ENCODE measurements at places on chromosomes 1 and 21. TPM values are rescaled to one million over a fixed set of nuclear protein-coding genes. Genes with fewer than 3 reads are reported as not detected.

GATAD2B gene
- 71.1 TPM for total RNA-seq

DNA sequence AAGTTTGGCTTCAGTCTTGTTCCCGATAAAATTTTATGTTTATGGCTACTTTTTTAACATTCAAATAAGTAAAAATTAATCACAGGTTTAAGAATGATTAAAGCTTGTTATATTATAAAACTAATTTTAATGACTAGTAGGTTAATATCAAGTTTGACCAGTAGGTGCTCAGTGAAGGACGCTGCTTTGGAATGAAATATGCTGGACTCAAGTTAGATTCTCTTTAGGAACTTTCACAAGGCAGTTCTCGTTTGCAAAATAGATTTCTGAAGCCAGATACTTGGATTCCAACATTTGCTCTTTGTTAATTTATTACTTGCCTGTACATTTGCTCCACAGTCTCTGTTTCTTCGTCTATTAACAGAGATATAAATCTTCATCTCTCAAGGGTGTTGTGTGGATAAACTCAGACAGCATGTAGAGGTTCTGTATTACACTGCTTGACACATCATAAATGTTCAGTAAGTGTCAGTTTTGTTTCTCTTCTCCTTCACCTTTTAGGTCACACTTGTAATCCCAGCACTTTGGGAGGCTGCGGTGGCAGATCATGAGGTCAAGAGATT is 432.8 kb upstream of the CHRM3 start:
- no peak for DNase-seq
- H3K4me1 ChIP-seq, result no peaks in the 10 kb centered on the region
- no peaks in the 10 kb centered on the region for H3K27me3 ChIP-seq
- no peak overlapping the region for H3K27ac ChIP-seq

DNA sequence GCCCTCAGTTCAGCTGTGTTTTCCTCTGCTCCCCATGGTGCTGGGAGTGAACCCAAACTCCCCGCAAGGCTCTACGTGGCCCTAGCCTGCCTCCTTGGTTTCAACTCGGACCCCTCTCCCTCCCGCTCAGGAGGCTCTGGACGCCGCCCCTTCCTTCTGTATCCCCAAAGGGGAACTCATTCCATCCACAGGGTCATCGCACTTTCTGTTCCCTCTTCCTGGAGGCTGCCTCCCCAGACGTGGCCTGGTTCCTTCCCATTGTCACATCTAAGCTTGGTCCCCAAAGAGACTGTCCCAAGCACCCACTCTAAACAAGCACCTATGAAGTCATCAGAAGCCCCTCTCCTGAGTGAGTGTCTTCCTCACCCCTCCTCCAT is 10.9 kb downstream of the KCNAB2 start:
- no peak overlapping the region for H3K27ac ChIP-seq

GRCh38 chr1:28112388-28113241 is 24.2 kb upstream of the EYA3 start:
- peaks cover 37% of the 10 kb centered on the region for H3K4me1 ChIP-seq
- H3K36me3 ChIP-seq, result no peaks in the 10 kb centered on the region
- peaks cover 30% of the 10 kb centered on the region for H3K27me3 ChIP-seq
- DNase-seq, result no peak

DNA sequence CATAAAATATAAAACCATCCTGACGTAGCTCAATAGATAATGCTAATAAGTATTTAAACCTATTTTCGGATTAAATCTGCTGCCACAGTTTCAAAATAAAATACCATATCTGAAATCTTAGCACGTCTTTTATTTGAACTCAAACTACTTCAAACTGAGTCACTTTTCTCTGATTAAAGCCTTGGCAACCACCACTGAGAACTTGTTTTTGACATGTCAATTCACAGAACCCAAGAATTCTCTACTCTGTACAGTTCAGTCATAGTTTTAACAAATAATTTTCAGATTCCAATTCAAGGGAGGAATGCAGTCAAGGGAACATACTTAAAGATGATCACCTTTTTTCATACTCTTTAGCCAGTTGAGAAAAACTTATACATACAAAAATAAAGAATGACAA is 643.2 kb downstream of the KCNT2 start:
- DNase-seq, result no peak
- H3K4me1 ChIP-seq, result no peaks in the 10 kb centered on the region
- H3K36me3 ChIP-seq, result no peaks in the 10 kb centered on the region
- no peaks in the 10 kb centered on the region for H3K27me3 ChIP-seq

DNA sequence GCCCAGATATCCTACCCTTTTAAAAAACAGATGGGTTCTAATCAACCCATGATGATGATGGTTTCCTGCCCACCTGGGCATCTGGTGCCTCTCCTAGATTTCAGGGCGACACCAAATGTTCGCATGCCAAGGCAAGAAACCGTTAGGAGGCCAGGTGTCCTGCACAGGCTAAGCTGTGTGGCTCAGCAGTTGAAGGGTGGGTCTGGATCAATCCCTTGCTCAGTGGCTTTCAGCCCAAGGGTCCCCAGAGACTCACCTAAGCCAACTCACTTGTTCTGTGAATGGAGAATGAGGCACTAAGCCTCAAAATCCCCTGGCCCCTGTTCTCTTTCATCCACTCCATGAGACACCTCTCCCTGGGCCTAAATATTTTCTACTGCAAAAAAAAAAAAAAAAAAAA is 169.1 kb upstream of the EDN2 start:
- H3K36me3 ChIP-seq, result peaks cover 21% of the 10 kb centered on the region
- H3K27ac ChIP-seq, result no peak overlapping the region
- no peak for DNase-seq
- H3K27me3 ChIP-seq, result no peaks in the 10 kb centered on the region

DNA sequence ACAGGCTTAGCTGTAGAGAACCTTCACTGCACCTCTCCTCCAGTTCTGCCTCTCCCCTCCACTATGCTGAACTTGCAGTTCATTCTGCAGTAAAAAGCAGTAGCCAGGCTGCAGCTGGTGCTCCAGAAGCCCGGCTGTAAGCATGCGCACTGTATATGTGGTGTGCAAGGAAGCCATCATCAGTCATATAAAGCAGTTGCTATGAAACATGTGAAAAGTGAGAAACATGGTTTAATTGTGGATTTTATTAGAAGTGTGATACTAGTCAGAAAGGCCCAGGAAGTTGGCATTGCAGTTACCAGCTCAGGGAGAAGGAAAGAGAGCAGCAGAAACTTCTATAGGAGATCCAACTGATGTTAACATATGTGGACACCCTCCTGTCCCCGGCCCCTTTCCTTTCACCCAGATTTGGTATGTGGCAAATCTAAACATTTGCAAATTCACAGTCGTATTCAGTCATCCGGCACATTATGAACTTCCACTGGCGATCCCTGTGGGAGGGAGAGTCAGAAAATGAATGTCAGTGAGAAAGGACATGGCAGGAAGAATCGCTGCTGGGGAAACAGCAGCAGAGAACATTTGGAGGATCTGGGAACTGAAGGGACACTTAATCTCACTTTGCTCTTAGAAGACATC is 32.8 kb downstream of the DPT start:
- H3K36me3 ChIP-seq, result no peaks in the 10 kb centered on the region
- H3K4me1 ChIP-seq, result no peaks in the 10 kb centered on the region
- H3K4me3 ChIP-seq, result no peak overlapping the region

- H3K4me3 ChIP-seq, result no peak overlapping the region
- DNase-seq, result no peak
- no peak overlapping the region for H3K27ac ChIP-seq
- H3K27me3 ChIP-seq, result peaks cover 9% of the 10 kb centered on the region
Observed at GRCh38 chr1:154813300-154813816, 56.7 kb downstream of the KCNN3 start.

DNA sequence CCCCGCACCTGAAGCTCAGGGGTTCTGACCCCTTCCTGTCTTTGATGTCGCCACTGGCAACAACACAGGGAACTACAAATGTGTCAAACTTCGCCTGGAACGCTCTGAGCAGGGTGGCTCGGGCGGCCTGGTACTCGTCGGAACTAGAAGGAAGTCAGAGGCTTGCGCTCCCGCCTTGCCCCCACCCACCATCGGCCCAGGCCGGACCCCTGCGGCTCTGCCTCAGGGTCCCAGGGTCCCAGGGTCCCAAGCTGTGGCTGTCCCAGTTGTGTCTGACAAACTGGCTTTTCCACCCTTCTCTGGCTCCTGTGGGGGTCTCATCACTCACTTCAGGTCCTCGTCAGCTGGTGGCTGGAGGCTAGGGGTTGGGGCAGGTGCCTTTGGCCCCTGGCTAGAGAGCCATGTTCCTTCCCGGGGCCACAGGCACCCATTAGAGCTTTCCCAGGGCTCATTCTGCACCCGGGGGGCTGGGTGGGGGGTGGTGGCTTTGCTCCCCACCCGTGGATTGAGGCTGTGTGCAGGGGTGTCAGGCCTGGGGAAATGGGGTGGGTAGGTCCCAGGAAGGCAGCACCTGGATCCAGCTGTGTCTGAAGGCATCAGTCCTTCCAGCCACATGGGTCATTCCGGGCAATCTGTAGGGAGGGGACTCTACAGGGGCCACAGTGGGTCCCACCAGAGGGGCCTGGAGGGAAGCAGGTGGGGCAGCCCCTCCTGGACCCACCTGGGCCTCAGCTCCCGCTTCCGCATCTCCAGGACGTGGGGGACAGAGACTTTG is 8.0 kb upstream of the TMEM52 start:
- no peaks in the 10 kb centered on the region for H3K4me1 ChIP-seq
- H3K4me3 ChIP-seq, result no peak overlapping the region
- H3K27ac ChIP-seq, result no peak overlapping the region
- H3K36me3 ChIP-seq, result no peaks in the 10 kb centered on the region

DNA sequence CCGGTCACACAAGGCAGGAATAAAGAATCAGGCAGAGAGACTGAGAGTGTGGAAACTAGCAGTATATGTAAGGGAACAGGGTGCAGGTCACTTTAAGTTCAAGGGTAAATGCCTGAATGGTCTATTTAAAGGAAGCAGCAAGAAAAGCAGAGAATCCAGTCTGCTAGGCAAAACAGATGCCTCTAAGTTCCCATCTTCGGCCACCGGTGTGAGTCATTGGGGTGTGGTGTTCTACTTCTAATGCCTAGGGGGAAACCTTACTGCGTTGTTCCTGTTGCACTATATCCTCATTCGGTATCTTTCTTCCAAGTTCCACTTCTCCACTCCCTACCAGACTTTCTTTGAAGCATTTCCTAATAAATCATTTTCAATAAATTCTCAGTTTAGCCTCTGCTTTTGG is 259.9 kb downstream of the HHIPL2 start:
- H3K27ac ChIP-seq, result no peak overlapping the region
- no peaks in the 10 kb centered on the region for H3K4me1 ChIP-seq
- H3K4me3 ChIP-seq, result no peak overlapping the region
- H3K27me3 ChIP-seq, result no peaks in the 10 kb centered on the region
- H3K36me3 ChIP-seq, result no peaks in the 10 kb centered on the region
- no peak for DNase-seq

DNA sequence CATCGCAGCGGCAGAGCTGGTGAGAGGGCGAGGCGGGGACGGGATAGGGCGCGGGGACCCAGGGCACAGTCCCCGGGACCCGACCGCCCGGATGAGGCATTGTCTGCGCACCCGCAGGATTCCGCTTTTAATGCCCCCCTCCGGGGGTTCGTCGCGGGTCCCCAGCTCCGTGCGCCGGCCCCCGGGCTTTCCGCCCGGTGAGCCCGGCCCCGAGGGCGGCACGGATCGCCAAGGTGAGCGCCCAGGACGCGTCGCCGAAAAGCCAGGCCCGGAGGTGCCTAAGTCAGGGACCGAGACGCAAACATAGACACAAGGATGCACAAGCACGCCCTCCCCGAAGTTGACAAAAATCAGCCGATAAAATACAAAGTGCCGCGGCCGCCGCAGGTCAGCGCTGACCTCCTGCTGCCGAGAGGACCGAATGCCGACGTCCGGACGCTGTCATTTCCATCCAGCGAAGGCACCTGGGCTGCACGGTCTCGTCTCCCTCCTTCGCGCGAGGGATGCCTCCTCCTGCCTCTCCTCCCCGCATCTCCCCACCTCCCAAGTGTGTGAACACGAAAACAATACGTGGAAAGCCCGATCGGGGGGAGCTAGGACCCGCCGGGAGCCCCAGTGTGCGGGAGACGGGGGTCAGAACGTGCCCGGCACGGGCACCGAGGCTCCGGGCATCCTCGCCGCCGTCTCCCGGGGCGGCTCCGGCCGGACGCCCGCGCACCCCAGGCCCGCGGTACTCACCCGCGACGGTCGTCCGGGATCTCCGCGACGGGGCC is 101.1 kb upstream of the SOD1 start:
- peak overlapping the region; percentile 78 for H3K4me3 ChIP-seq
- H3K36me3 ChIP-seq, result peaks cover 12% of the 10 kb centered on the region
- peaks cover 51% of the 10 kb centered on the region for H3K4me1 ChIP-seq
- H3K27ac ChIP-seq, result no peak overlapping the region

All from activated CD4-positive, alpha-beta memory T cell treated with anti-CD3 and anti-CD28 coated beads, Interleukin-2, amount 10 ng/mL, durations not matched to agents 7 days and 5 days (primary cell).